ENCODE measurements at places on chromosomes 3 and 15.
A peak's percentile ranks its signal among the peaks of the same experiment; 100 is the strongest.

DNA sequence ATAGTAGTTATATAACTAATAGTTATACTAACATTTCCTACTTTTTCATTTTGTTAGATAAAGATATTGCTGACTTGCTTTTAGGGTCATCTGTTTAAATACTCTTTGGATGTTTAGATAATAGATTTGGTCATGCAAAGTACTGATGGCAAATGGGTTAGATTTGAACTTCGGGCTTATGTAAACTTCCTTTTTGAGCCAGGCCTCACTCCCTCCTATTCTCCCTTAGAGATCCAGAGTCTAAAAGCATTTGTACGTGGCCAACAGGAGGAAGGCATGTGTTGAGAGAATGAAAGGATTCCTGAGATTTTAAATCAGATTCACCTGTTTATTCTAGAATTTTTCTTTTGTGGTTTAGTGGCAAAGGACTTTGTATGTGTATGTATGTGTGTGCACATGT is 106.4 kb upstream of the GBE1 start:
- DNase-seq: no peak

DNA sequence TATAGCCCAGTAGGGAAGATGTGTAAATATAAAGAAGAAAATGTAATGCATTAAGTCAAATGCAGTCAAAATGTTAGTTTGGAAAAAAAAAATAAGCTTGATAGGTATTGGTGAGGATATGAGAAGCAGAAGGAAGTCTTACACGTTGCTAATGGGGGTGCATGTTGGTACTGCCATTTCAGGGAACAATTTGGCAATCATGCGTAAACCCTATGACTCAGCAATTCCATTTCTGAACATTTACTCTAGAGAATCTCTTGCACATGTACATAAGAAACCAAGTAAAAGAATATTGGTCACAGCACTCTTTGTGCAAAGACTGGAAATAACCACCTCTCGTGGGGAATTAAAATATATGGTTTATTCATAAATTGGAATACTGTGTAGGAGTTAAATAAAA is 35.5 kb upstream of the TIMP4 start:
- no peak for DNase-seq

GRCh38 chr3:195081242-195081963 is 189.6 kb downstream of the XXYLT1 start:
- no peak for DNase-seq

- no peak for DNase-seq
Measured at GRCh38 chr3:17300441-17300840, 415.7 kb downstream of the PLCL2 start.

GRCh38 chr3:76222201-76222600 is 436.9 kb upstream of the ZNF717 start:
- DNase-seq: no peak

GRCh38 chr15:80228959-80229610 is 22.9 kb downstream of the CTXND1 start:
- DNase-seq: no peak

GRCh38 chr3:116150655-116151167 is 294.6 kb downstream of the LSAMP start:
- DNase-seq: no peak

DNA sequence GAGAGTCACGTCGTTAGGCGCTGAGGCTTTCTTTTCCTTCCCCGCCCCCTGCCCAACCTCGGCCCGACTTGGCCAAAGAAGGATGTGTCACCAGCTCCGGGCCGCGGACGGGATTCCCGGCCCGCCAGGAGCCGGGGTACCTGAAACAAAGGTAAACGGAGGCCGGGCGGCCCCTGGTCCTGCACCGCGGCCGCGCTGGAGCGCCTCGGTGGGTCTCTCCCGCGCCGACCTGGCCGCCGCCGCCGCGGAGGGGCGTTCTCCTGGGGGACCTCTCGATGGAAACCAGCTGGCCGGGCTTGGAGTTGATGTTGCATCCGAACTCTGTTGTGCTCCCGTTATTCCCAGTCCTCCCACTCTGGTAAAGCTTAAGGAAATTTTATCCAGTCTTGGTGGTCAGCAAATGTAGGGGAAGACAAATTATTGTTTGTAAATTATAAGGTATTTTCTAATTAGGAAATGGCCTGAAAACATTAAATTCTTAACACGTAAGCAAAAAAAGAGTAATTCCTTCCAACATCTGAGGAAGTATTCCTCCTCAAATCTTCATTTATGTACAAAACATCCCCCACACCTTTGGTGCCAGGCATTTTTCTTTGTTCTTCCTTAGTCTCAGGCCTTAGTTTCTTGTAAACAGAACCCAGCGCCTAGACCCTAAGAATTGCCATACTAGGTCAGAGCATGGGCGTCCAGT is 888 bp downstream of the PPP2R3A start:
- DNase-seq: no peak

DNA sequence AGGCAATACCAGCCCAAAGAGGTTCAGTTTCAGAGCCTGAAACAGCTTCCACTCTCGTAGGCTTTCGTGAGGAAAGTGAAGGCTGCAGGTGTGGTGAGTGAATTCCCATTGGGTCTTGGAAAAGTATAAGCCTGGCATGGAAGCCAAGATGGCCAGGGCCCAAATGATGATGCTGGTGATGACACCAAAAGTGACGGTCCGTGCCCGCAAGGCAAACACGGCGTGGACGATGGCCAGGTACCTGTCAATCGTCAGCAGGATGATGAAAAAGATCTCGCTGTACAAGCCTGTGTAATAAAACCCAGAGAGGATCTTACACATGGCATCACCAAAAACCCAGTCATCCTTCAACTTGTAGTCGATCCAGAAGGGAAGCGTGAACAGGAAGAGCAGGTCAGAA is 4.4 kb downstream of the CCR1 start:
- no peak for DNase-seq

- DNase-seq: no peak
Measured at GRCh38 chr15:74497584-74497983, 36.6 kb upstream of the UBL7 start.

- no peak for DNase-seq
Measured at GRCh38 chr15:26352406-26352805, 420.5 kb downstream of the GABRB3 start.

- DNase-seq: no peak
Measured at GRCh38 chr3:158272081-158272480, 162.2 kb downstream of the RSRC1 start.

DNA sequence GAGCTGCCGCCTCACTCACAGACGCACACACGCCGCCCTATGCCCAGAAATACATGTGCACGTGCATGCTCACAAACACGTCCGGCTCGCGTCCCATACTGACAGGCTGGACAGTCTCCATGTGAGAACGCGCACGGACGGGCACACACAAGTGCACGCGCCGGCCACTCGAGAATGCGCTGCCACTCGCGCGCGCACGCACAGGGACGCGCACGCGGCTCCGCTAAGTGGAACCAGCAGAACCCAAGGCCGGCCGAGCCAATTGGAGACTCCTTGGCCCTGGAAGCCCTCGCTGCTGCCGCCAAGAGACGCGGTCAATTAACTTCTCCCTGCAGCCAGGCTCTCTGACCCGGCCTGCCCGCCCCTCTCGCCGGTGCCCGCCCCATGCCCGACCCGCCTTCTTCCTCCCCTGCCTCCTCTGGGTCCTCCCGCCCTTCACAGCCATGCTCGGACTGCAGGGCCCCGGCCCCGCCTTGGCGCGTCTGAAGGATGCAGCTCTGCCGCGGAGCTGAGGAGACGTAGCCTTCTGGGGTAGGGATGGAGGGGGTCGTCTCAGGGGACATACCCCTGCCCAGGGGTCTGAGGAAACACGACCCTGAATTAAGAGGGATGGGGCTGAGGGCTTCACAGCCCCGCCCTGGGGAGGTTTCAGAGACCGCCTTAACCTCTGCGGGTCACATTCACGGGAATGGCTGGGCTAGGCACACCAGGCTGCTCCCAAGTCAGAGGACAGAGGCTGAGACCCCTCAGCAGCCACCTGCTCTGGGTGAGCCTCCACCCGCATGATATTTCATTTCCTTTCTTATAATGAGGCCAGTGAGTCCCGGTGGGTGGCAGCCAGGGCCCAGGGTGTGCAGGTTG is 15.0 kb downstream of the PTH1R start:
- DNase-seq: no peak

DNA sequence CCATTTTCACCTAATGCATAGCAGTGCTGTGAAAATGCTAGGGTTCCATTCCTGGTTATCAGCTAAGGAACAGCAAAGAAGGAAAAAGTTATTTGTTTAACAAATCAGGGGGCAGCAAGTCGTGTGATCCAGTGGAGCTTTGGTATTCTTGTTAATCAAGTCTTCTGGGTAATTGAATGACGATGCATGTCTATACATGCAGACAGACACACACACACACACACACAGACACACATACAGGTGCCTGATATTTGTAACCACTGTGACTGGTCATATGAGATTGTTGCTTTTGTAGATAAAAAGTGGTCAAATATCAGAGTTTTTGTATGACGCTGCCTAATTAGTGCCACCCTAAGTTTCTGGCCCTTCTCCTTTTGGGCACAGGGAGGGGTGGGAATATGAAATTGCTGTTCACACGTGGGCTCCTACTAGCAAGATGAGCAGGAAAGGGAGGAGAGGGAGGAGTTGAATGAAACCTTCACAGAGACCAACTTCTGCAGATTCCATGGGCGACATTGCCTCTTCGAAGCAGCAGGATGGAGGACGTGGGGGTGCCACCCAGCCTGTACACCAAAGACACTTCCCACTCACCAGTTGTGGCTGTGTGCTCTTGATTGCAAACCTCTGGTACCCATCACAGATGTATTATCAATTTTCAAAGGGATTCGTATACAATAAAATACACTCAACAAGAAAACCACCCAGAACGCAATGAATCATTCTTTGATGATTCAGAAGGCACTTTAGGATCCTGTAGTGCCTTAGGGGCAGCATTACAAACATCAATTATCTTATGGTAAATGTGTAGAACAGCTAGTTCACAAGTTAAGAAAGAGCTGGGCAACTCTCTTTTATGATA is 281.9 kb upstream of the ICE2 start:
- peak; percentile 1 for DNase-seq

GRCh38 chr3:107660306-107660976 is 137.7 kb downstream of the BBX start:
- DNase-seq: no peak

GRCh38 chr3:183711516-183711915 is 13.9 kb downstream of the YEATS2 start:
- DNase-seq: no peak

DNA sequence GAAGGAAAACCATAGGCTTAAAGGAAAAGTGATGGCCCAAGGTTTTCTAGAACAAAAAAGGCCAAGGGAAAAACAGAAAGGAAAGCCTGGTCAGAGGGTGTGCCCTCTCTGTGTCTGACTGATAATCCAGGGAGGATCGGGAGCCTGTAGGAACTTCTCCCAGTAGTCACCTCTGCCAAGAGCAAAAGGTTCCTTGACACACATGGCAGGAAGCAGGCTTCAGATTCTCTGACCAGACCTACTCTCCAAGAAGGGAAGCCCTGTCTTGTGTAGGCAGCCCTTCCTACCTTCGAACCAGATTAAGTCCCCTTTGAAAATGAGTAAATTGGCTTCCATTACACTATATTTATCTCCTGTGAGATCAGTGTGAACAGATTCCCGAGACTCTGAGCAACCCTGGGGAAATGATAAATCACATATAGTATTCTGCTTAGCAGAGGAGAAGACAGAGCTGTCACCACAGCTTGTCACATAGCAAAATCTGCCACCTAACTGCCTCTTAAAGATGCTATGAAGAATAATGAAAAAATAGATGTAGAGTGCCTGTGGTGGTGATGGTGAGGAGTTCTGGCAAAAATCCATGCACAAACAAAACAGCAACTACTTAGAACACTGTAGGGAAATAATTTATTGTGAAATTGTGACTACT is 38.8 kb downstream of the PARP14 start:
- no peak for DNase-seq

GRCh38 chr3:15273227-15273626 is 59.2 kb downstream of the SH3BP5 start:
- no peak for DNase-seq

DNA sequence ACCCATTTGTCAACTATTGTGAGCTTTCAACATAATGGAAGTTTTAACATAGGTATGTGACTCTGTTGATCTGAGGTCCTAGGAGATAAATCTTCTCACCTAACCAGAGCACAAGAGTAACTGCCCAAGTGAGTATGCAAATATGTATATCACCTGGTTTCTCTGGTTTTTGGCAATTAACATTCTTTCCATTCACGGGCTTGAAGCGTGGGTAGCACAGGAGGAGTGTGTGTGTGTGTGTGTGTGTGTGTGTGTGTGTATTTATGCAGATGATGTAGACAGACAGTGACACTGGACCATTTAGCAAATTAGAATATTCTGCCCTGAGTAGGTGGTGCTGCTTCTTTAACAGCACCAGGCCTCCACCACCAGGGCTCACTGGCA is 15.0 kb downstream of the EPHB1 start:
- DNase-seq: no peak

DNA sequence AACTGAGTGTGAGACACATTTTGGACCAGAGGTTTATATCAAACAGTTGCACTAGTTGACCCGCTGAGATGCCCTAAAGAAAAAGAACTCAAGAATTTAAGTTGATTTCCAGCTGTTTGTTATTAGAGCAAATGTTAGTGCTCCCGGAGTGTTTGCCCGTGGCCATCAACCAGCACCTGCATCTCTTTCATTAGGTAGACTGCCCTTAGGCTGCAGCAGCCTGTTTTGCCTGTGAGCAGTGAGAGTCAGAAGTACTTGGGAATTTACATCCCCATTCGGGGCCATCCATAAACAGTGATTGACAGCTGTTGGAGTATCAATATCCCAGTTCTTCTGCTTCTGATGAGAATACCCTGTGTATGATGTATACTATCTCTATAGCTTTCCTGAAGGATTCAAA is 492.6 kb downstream of the RBMS3 start:
- DNase-seq: no peak

GRCh38 chr15:40094156-40094555 is 14.5 kb downstream of the BMF start:
- no peak for DNase-seq

DNA sequence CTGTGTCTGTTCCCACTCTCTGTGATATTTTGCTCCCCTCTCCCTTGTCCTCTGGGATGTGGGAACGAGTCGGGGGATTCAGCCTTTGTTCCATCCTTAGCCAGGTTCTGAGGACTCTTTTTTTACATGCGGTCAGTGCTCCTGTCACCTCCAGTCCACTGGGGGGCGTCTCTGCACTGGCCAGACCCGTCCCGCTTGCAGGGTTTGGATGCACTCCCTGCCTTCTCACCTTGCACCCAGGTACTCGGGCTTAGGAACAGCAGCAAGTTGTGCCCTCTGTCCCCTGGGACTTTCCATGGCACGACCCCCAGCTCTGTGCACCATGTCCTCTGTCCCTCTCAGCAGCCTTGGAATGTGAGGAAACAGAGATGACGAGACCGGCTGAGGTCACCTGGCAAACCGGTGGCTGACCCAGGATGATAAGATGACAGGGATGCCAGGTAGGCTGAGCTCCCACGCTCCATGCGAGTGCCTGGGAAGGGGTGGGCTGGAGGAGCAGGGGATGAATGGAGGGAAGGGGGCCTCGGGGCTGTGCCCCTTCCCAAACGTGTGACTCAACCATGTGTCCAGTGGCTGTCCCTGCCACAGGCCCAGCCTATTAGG is 27.3 kb upstream of the FGD5 start:
- peak; percentile 18 for DNase-seq
